ENCODE measurements at places on chromosomes 12 and 14.

GRCh38 chr12:120194534-120195395, at the start of gene GCN1:
GCN1 (minus strand) TSS chr12:120194715; CDS start chr12:120194697, 18 bp downstream.
- DNase-seq = peak; percentile 59

GRCh38 chr14:79493081-79493645, 718.1 kb downstream of the DIO2 start:
- no peak for DNase-seq

DNA sequence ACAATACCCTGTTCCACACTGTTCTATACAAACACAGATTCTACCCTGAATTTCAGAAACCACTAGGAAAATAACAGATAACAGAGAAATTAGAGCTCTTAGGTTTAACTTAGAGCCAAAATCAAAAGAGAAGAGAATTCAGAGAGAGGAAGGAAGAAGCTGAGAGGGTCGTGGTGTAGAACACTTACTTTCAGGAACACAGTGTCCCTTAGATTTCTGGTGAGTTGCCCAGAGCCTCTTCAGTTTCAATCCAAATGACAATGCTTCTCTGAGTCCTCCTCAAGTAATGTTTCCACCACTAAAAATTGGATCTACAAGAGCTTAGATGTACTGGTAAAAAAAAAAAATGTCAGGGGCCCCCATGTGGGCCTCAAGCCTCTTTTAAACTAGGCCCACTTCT, 2.6 kb downstream of the YAF2 start:
- DNase-seq = no peak

DNA sequence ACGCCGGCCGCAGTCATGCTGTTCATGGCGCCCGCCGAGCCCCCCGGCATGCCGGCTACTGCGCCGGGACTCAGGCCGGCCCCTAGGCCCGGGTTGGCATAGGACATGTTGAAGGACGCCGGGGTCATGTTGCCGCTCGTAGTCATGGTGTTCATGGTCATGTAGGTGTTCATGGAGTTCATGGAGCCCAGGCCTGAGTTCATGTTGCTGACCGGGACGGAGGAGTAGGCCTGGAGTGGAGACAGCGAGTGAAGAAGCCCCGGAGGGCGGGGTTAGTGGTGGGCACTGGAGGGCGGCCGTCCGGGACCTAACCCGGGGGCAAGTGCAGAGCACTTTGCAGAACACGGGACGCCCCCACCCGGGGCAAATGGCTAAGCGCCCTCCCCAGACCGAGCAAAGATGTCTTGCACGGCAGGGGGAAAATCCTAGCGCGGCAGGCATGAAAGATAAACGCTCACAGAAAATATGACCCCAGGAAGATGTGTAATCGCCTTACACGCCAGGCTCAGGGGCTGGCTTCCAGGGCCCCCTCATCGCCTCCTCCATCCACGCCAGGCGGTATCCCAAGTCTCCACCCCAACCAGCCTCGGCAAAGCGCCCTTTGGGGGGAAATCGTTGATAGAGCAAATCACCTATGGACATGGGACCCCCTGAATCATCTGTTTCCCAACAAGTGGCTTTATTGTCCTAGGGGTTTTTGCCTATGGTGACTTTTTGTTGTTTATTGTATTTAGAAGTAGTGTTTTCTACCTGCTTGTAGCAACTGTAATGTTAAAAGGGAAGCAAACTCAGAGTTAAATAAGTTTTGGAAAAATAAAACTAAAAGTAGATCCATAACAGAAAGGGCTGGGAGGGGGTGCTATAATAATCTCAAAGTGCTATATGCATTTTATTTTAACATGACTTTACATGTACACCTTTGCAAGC, 2.3 kb downstream of the FOXA1 start:
- DNase-seq = no peak

GRCh38 chr14:36443374-36443773, 76.7 kb downstream of the NKX2-1 start:
- DNase-seq = no peak

GRCh38 chr12:108312073-108312659, 26.9 kb downstream of the CMKLR1 start:
- no peak for DNase-seq

- DNase-seq = no peak
These were observed 1167.5 kb downstream of the AACS start for GRCh38 chr12:126232711-126233110.

DNA sequence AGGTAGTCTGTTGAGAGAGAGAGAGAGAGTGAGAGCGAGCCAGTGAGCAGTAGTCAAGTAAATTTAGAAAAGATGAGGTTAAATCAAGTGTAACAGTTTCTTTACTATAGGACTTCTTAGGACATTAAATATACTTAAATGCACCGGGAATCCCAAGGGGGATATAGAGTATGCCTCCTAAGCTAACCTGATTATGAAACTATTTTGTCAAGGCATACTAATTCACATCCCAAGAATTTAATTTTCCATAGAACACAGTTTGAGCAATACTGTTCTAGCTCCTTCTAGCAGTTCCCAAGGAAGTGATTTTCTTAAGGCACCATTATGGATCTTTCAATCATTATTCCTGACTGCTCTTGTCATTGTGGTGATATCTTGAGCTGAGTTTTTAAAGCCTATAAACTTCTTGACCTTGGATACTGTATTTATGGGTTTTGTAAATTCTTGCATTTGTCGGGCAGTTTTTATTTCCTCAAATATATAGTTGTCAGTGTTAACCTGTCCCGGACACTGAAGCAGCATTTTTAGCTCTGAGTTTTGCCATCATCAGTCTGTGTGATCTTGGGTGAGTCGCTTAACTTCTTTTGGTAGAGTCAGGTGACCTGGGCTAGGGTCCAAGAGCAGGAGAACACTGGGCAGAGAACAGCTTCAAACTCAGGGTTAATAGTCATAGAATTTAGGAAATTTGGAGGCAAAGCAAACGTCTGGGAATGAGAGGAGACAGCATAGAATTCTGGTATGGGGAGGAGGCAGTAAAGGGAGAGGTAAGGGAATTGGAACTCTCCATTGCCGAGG, 196.5 kb upstream of the FRMD6 start:
- no peak for DNase-seq

All from skin of body (tissue), 3 donors.